ENCODE measurements at places on chromosomes 5 and 9. TPM values are rescaled to one million over a fixed set of nuclear protein-coding genes. Genes with fewer than 3 reads are reported as not detected.

DNA sequence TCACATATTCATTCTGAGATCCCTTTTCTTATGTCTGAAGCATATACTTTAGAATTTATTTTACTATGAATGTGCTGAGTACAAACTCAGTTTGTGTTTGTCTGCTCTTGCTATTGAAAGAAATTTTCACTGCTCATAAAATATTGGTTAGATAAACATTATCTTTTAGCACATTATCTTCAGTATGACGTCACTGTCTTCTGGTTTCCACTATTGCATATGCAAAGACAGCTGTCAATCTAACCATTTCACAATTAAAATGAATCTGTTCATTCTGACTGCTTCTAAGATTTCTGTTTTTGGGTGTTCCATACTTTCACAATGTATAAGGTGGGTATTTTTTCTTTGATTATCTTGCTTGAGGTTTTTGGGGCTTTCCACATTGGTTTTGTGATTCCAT is 526.2 kb upstream of the CDH6 start:
- no peak overlapping the region for H3K4me3 ChIP-seq
- H3K27me3 ChIP-seq: no peaks in the 10 kb centered on the region
- DNase-seq: no peak
- H3K27ac ChIP-seq: no peak overlapping the region
- H3K4me1 ChIP-seq: no peaks in the 10 kb centered on the region
- H3K36me3 ChIP-seq: no peaks in the 10 kb centered on the region

- no peaks in the 10 kb centered on the region for H3K27me3 ChIP-seq
- no peak for DNase-seq
- H3K36me3 ChIP-seq: no peaks in the 10 kb centered on the region
- no peaks in the 10 kb centered on the region for H3K4me1 ChIP-seq
- no peak overlapping the region for H3K27ac ChIP-seq
Observed at GRCh38 chr5:57850109-57850508, 367.5 kb upstream of the ACTBL2 start.

DNA sequence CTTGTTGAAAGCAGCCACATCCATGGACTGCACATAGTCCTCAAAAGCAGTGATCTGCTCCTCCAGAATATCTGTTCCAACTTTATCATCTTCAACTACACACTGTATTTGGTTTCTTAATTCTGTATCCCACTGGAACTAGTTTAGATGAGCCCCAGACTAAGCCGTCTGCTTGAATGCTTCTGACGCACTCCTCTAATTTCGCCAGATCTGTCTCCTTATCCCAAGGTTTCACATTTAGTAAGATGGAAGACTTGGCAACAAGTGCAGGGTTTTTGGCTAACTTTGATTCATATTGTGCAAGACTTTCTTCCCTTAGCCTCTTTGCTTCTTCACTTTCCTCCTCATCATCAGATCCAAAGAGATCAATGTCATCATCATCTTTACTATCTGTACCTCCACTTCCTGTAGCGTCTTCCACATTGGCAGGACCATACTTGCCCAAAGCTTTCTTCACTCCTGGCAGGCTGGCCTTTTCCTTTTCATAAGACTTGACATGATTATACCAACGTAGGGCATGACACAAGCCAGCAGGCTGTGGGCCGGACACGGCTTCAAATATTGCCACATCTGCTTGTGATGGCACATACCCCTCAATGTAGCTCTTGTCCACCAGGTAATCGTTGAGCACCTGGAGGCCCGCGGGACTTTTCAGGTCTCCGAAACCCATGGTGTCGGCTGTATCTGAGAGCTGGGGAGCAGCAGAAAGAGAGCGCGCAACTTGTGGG is 56.2 kb upstream of the PIK3R1 start:
- H3K36me3 ChIP-seq: no peaks in the 10 kb centered on the region
- H3K4me1 ChIP-seq: no peaks in the 10 kb centered on the region
- no peak overlapping the region for H3K4me3 ChIP-seq
- no peak overlapping the region for H3K27ac ChIP-seq
- DNase-seq: no peak

Gene C8G
- not detected for total RNA-seq

All from esophagus muscularis mucosa (tissue), 4 donors.